Activated CD4-positive, CD25-positive, alpha-beta regulatory T cell treated with anti-CD3 and anti-CD28 coated beads, Interleukin-2, amount 50 U/mL, for 16 hours (primary cell): ENCODE measurements at places on chromosomes 7 and 10.

- no peak for DNase-seq
These were observed 103.1 kb downstream of the KLF6 start for GRCh38 chr10:3681642-3682554.

GRCh38 chr7:6344278-6344677, 71.9 kb upstream of the CYTH3 start:
- DNase-seq = no peak

GRCh38 chr7:129435414-129435829, 1.2 kb downstream of the STRIP2 start:
- no peak for DNase-seq

DNA sequence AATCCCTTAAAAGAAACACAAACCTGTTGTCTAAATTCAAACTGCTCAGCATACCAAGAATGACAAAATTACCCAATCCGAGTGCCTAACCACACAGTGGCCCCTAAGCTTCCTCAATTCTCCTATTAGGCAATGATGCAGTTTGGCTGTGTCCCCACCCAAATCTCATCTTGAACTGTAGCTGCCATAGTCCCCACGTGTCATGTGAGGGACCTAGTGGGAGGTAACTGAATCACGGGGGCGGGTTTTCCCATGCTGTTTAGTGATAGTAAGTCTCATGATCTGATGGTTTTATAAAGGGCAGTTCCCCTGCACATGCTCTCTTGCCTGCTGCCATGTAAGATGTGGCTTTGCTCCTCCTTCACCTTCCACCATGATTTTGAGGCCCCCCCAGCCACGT, 21.9 kb downstream of the PSAP start:
- no peak for DNase-seq

DNA sequence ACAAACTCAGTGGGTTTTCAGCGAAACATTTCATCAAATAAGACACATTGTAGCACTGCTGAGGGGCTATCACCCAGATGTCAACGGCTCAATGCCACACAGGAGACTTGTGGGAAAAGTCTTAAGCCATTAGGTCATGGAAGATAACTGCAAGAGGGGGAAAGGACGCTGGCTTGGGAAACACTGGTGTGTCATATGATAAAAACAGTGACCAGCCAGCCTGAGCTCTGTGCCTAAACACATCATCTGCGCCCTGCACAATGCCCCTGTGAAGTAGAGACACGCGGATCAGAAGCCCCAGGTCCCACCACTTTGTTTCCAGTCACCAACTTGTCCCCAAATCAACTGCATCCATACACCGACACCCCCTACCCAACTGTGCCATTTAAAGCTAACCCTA, 116.7 kb downstream of the TNS3 start:
- DNase-seq = no peak

- DNase-seq = no peak
These were observed 25.0 kb downstream of the RGS10 start for GRCh38 chr10:119517235-119518141.

- no peak for DNase-seq
These were observed 71.7 kb downstream of the TNS3 start for GRCh38 chr7:47510192-47510591.

- no peak for DNase-seq
These were observed 274.4 kb downstream of the THSD7A start for GRCh38 chr7:11557627-11558026.
